ENCODE measurements at places on chromosomes 3 and 15.
A peak's percentile ranks its signal among the peaks of the same experiment; 100 is the strongest.

DNA sequence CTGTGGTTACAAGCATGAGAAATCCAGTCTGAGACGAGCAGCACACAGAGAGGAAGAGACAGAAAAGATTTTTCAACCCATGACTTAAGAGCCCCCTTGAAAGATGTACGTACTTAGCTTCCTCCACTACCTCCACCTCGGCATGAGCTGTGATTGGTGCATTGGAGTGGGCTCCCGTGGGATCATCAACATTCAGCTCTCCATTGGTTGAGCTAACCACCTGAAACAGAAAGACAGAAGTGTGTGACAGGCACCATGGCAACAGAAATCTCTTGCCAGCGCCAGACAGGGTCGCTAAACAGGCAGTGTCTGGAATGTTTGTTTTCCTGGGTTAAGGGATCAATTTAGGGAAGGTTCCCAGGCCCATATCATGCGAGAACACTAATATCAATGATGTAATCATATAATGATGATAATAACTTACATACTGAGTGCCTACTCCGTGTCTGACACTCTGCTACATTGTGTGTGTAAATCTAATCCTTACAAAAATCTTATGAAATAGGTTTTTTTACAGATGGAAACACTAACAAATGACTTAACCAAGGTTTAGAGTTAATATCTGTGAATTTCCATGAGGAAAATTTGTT, 17.5 kb upstream of the PPIB start:
- DNase-seq: peak; percentile 15

DNA sequence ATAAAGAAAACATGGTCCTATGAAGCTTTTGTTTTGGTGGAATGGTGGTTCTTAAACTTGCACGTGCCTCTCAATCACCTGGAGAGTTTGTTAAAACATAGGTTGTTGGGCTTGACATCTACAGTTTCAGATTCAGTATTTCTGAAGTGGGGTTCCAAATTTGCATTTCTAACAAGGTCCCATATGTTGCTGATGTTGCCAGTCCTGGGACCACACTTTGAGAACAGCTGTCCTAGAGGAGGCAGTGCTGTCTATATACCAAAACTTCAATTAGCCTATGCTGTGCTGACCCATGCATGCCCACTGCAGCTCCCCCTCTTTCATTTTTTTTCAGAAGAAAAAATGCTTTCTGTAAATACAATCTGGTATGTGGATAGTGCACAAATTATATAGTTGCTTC, 31.3 kb downstream of the ALCAM start:
- DNase-seq: no peak

GRCh38 chr3:72343078-72343477, 505.2 kb downstream of the SHQ1 start:
- no peak for DNase-seq

- peak; percentile 69 for DNase-seq
Measured at GRCh38 chr15:100572362-100572983, 29.5 kb downstream of the LINS1 start.

GRCh38 chr3:40745381-40746106, 220.8 kb downstream of the ZNF621 start:
- no peak for DNase-seq

DNA sequence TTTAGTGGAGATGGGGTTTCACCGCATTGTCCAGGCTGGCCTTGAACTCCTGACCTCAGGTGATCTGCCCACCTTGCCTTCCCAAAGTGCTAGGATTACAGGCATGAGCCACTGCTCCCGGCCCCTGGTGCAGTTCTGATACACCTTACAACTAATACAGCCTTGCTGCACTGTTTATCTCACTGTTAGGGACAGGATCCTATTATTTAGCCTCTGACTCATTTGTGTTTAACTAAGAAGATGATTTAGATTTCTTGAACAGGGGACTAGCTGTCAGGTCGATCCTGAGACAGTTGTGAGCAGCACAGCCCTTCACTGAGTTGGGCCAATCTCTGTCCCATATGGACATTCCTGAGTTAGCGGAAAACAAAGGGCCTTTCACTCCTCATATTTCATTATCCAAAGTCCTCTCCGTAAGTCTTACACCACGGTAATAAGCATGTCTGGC, 19.2 kb downstream of the GYG1 start:
- no peak for DNase-seq

DNA sequence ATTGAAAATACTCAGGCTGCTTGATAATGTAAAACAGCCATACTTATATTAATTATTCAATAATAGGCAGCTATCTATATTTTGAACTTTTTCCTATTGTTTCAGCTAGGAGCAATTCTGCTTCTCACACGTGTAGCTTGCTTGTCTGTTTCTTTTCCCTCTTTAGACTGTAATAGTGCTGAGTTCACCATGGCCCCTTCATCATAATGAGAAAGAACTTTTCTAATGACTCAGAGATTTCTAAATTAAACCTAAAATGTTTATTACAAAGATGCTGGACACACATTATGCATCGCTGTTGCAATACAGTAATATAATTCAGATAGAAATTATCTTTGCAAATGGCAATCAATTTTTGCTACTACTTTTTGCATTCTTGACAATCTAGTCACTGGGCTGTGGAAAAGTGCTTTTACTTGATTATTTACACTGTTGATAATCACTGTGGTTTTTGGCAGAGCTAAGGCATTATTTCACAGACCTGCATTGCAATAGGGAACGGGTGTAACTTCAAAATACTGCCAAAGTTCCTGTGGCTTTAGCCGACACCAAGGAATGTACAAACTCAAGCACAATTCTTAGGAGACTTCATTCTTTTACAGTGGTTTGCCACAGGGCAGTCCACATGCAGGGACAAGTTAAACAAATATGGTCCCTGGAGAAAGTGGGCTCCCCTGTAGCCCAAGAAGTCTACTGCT, 281.0 kb upstream of the TBL1XR1 start:
- peak; percentile 75 for DNase-seq
